SHP77 (cell line): ENCODE measurements at places on chromosomes 11 and 22.

DNA sequence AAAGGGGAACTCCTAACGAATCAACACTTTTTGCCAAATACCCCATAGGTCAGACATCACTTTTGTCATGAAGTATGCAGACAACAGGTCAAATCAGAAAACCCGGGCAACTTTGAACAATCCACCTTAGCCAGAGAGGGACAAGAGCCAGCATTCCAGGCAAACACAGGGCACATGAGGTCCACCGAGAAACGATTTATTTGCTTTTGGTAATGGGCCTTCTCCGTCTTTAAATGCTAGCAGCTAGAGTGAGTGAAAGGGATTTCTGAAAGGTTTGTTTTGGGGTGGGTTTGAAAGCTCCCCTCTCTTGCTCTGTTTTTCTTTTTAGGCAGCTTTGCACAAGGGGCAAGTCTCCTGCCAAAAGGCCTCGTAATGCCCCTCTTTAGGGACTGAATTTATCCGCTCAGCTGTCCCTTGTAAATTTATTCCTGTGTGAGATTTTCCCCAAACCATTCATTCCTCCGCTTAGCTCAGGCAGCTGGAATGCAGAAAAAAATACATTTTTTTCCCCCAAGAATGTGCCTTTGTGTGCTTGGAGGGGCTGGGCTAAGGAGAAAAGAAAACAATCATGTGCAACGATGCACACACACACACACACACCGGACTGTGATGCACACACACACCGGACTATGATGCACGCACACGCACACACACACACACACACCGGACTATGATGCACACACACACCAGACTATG, 196.9 kb downstream of the SNX19 start:
- DNase-seq = no peak

DNA sequence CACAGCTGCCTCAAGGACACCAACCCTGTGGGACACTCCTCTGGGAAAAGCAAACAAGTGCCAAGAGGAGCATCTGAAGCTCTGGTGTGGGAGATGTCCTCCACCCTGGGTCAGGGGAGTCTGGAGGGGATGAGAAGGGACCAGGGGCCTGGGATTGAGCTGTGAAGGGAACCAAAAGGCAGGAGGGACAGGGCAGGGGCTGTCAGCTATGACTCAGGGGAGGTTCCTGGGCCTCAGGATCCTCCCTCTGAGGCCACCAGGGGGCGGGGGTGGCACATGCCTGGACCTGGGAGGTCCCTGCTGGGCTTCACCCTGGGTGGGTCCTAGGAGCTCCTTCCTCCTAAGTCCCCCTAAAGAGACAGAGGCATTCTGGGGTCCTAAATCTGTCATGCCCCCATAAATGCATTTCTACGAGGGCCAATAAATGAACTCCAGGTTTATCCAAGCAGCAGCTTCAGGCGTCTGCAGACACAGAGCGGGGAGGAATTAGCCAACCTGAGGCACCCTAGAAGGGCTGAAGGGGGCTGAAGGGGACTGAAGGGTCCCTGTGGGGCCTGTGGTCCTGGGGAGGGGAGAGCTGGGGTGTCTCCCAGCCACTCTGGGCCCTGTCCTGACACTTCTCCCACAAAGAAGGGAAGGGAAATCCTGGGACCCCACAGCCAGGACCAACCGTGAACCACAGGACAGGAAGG, 31.9 kb upstream of the IGLL5 start:
- no peak for DNase-seq

GRCh38 chr11:121418625-121419114, 33.4 kb upstream of the SORL1 start:
- peak; percentile 17 for DNase-seq

DNA sequence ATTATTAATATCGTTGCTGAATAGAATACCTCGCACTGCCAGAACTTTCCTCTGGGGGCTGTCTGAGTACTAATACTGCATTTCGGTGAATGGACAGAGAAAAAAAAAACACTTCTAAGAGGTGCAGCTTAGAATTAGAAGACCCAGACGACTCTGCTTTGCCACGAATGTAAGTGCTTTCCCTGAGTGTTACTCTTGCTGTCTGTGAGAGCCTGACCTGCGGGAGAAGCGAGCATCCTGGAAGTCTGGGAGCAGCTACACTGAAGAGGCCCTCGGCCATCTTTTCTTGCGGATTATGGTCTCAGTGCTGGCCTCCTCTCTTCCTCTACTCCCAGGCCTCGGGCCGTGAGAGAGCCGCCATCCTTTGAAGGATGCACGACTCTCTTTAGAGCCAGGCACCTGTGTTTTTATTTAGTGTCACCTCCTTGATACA, 94.9 kb downstream of the SCN3B start:
- peak; percentile 7 for DNase-seq

DNA sequence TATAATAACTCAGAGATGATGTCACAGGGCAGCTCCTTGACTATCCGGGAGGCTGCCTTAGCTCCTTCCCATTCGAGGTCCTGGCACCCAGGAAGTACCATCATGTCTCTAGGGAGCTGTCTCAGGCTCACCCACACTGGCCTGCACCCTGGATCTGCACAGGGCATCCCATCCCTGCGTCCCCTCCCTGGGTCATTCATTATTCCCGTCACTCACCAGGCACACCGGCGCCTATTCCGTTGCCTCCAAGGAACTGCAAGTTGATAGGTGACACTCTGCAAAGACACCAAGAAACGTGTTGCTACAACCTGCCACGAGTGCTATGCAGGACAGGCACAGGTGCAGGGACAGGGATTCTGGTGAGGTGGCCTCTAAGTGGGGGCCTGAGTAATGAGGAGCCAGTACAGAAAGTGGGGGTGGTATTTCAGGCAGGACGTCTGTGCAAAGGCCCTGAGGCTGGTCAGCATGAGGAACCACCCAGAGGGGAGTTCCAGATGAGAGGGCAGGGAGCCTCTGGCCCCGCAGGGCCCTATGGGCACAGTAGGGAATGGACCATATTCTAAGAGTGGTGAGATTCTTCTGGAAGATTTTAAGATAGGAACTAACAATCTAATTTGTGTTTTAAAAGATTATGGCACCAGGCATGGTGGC, 71.6 kb upstream of the SHANK2 start:
- DNase-seq = no peak

DNA sequence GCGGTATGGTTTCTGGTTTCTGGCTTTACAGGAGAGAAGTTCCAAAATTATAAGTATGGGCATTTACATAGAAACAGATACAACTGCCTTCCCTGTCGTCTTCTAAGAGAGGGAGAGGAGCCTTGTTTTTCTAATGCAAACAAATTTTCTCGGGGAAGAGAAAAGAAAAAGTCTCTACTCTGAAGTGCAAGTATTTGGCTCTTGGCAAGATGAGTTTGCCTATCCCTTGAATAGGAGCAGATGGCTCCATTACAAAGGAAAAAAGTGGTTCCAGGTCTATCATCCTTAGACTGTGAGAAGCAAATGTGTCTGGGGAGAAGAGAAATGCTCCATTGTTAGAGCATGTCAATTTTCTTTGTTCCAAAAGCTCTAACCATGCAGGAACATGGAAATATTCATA, 455.6 kb downstream of the BUD13 start:
- no peak for DNase-seq

DNA sequence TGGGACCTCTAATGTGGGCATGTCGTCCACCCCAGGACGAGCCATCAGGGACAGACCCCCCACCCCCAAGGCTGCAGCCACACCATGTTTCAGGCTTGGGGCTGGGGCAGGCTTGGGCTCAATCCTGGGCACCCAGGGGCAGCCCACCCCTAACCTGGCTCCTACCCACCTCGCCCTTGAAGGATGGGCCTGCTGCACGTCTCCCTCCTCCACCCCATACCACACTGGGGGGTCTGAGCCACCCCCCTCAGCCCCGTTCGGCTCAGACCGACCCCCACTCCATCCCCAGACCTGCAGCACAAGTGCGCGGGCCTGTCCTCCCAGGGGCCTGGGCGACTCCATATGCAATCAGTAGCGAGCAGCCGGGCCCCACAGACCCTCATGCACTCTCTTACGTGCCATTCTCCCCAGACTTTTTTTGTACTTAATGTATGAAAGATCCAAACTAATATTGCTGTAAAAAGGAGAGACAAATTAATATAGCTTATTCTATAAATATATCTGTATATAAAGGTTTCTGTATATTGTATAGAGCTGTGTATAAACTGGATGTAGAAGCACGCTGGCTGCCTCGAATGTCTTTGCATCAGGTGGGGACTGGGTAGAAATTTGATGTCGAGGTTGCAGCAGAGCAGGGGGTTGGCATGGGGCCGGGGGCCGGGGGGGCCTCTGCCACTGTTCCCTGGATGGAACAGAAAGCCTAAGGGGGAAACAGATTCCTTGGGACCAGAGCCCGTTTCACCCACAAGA, 5.8 kb upstream of the MYRF start:
- no peak for DNase-seq

DNA sequence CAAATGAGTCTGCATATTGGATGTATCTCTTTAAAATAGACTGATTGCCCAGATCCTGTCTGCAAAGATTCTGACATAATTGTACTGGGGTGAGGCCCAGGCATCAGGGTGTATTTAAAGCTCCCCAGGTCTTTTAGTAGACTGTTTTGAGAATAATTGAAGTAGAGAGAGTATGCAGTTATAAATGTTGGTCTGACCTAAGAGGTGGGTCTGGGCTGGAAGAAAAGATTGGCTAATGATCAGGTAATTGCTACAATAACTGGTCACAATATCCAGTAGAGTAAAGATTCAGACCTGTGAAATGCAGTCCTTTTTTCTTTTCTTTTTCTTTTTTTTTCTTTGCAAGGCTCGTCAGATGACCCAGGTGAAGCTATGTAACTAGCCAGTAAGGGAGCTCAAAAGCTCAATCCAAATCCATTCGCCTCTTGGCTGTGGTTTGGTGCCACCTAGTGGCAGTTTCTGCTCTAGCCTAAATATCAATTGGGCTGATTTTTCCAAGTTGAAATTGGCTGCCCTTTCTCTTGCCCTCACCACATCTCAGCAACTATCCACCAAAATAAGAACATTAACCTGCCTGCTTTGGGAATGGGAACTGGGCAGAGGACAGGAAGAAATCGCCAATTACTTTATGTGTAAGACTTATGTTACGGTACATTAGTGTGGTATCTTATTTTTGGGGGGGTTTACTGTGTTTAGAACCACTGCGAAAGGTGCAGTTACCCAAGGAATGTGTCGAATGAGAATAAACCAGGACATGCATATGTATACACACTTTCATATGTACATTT, 45.9 kb downstream of the ZNF143 start:
- DNase-seq = peak; percentile 35

- peak; percentile 86 for DNase-seq
These were observed 58.1 kb downstream of the CHRDL2 start for GRCh38 chr11:74672956-74673692.
